ENCODE measurements at places on chromosomes 4 and X. TPM values are rescaled to one million over a fixed set of nuclear protein-coding genes. Genes with fewer than 3 reads are reported as not detected.
A peak's percentile ranks its signal among the peaks of the same experiment; 100 is the strongest.

Gene GRPR
- 16.4 TPM for total RNA-seq

Gene ASB5
- 0.18 TPM for total RNA-seq

Gene TBC1D14
- 48.9 TPM for total RNA-seq

- H3K4me1 ChIP-seq: peaks cover 6% of the 10 kb centered on the region
- no peak overlapping the region for H3K4me3 ChIP-seq
- H3K27me3 ChIP-seq: no peaks in the 10 kb centered on the region
- no peak for DNase-seq
- H3K36me3 ChIP-seq: peaks cover 33% of the 10 kb centered on the region
These were observed 18.2 kb downstream of the UBE2D3 start for GRCh38 chr4:102809190-102809589.

DNA sequence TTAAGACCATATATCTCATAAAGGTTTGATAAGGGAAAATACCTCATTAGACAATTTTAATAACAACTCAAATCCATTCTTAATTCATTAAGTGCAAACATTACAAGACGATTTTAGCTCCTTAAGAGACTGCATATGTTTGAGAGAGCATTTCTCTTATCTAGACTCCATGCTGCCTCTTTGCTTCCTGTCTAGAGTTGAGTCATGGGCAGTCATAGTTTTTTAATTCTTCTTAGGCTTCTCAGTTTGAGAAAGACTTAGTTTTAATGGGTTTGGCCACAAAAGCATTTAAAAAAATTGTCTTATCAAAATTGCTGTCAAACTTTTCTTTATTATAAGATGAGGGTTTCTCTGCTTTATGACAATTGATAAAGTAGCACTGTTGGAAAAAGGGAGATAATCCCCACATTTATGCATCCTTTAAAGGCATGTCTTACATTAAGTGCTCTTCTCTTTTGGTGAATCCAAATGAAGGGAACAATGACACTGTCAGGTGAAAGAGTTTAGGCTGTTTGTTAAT lies 713.4 kb downstream of the PCDH18 start:
- no peaks in the 10 kb centered on the region for H3K36me3 ChIP-seq
- H3K4me1 ChIP-seq: no peaks in the 10 kb centered on the region
- no peak overlapping the region for H3K4me3 ChIP-seq
- H3K27ac ChIP-seq: no peak overlapping the region
- peak; percentile 41 for DNase-seq

- H3K4me1 ChIP-seq: no peaks in the 10 kb centered on the region
- H3K4me3 ChIP-seq: no peak overlapping the region
- no peak for DNase-seq
- H3K36me3 ChIP-seq: no peaks in the 10 kb centered on the region
- H3K27me3 ChIP-seq: no peaks in the 10 kb centered on the region
- H3K27ac ChIP-seq: no peak overlapping the region
These were observed 457.5 kb upstream of the GNPDA2 start for GRCh38 chr4:45183905-45184304.

DNA sequence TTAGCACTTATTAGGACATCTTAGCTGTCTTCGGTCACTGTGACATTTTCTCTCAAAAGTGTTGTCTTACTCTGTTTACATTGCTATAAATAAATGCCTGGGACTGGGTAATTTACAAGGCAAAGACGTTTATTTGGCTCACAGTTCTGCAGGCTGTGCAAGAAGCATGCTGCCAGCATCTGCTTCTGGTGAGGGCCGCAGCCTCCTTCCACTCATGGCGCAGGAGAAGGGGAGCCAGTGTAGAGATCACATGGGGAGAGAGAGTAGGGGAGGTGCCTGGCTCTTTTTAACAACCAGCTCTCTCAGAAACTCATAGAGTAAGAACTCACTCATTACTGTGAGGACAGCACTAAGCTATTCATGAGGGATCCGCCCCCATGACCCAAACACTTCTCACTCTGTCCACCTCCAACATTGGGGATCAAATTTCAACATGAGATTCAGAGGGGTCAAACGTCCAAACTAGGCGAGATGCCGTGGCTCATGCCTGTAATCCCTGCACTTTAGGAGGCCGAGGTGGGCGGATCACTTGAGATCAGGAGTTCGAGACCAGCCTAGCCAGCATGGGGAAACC lies 43.5 kb upstream of the HERC6 start:
- H3K4me1 ChIP-seq: no peaks in the 10 kb centered on the region
- H3K4me3 ChIP-seq: no peak overlapping the region
- H3K27ac ChIP-seq: no peak overlapping the region
- H3K36me3 ChIP-seq: no peaks in the 10 kb centered on the region
